Fibroblast of skin of abdomen (primary cell): ENCODE measurements at places on chromosomes 7 and 10.

- DNase-seq, result no peak
Measured at GRCh38 chr7:110153222-110153621, 937.7 kb upstream of the LRRN3 start.

DNA sequence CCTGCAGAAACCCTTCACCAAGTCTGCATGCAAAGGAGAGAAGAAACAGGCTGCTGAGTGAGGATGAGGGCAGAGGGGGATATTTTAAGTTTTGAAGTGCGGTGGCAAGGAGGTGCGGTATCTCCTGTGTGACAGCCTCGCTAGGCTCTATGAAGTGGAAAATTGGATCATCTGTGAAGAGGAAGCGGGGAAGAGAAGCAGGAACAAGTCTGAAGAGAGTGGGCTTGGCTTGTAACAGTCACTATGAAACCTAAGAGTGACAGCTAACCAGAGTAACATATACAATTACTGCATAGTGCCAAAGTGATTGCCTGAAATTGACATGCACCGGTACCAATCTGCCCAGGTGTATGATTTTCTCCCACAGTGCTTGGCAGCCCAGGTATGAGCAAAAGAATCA lies 287.5 kb upstream of the KLF14 start:
- DNase-seq, result no peak

GRCh38 chr7:111223802-111224253 lies 132.9 kb downstream of the LRRN3 start:
- no peak for DNase-seq

DNA sequence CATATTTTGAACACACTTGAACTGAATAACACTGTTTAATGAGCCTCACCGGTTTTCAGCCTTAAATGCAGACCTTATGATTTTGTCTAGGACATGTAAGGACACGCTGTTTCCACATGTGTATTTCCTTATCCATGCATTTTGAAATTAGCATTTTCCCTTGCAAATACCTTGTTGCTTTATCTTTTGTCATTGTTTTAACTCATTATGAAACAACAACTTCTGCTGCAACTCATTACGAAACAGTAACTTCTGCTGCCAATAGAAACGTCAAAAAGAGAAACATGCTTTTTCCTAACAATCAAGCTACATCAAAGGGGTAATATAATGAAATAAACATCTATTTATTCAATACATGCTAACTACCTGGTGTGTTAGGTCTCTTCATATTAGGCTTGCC lies 322.0 kb downstream of the AGMO start:
- DNase-seq, result no peak

GRCh38 chr10:51180141-51180540 lies 105.9 kb downstream of the PRKG1 start:
- no peak for DNase-seq

DNA sequence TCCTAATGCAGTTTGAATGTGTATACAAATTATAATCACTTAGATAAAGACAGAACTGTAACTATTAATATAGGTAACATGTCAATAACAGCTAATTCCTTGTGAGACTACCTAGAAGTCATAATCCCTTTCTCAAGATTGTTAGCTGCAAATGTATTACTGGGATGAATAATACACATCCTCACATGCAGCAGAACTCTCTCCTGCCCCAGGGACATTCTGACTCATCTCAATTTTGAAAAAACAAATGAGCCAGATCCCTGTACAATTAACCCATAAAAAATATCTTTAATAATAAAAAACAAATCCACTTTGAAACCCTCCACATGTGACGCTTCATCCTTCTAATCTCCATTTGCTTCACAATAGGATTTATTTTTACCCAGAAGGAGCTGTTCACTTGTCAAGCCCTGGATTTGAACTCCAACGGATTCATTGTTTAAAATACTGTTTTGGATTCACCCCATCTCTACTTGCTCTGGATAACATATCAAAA lies 428.4 kb upstream of the TEX47 start:
- peak; percentile 7 for DNase-seq

- DNase-seq, result no peak
Measured at GRCh38 chr10:22611425-22612115, 102.8 kb downstream of the PIP4K2A start.
